NCI-H524 treated with DMSO at 0.1 percent for 48 hours (cell line): ENCODE measurements at places on chromosomes 16 and 17.

GRCh38 chr16:50645563-50646220 is 35.4 kb downstream of the SNX20 start:
- no peak for DNase-seq

DNA sequence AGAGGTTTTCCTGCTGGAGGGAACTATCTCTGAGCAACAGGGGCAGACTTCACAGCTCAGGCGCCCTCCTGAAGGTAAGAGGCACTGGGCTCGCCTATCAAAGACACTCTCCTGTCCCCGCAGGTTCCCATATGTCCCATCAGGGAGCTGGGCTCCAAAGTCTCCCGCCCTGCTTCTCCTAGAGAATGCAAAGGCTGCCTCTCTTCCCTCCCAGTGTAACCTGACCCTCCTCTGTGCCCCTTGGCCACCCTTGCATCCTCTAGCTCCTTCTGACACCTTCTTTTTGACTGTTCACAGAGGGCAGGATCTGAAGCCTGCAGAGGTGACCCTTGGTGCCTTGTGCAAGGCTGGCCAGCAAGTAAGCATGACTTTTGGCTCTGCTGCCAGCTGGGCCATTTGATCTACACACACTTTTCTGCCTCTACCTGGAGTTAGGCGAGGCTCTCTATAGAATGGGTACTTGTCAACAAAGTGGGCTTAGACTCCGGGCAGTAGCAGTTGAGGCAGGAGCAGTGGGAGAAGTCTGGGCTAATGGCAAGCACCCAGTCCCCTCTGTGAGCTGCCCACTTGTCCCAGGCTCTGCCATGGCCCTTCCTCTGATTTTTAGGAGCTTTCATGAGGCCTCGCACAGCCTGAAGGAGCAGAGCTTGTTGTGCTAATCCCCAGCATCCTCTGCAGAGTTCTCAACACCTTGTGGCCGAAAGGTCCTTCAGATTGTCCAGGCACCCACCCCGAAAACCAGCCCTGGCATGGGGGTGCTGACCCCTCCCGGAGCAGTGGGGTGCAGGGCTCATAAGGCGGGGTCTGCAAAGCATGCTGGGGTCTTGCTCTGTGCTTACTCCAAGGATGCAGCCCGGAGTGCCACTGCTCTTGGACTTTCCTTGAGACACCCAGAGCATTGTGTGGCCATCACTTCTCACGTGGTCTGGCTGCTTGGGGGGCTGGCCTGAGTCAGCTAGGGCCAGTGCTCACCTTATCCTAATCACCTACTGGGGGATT is 122.9 kb downstream of the METRNL start:
- no peak for DNase-seq

GRCh38 chr16:30902029-30902972 is 5.9 kb downstream of the CTF1 start:
- DNase-seq = no peak

- DNase-seq = no peak
These were observed 6.5 kb downstream of the LGALS3BP start for GRCh38 chr17:78973196-78973595.

- DNase-seq = no peak
These were observed 29.8 kb downstream of the ANKRD40 start for GRCh38 chr17:50677851-50678375.

- DNase-seq = no peak
These were observed 14.5 kb upstream of the FOXF1 start for GRCh38 chr16:86495756-86496261.

- DNase-seq = no peak
These were observed 201.6 kb upstream of the SOX9 start for GRCh38 chr17:71919186-71919585.

GRCh38 chr17:7183433-7184090 is 4.4 kb upstream of the ASGR1 start:
- DNase-seq = no peak

DNA sequence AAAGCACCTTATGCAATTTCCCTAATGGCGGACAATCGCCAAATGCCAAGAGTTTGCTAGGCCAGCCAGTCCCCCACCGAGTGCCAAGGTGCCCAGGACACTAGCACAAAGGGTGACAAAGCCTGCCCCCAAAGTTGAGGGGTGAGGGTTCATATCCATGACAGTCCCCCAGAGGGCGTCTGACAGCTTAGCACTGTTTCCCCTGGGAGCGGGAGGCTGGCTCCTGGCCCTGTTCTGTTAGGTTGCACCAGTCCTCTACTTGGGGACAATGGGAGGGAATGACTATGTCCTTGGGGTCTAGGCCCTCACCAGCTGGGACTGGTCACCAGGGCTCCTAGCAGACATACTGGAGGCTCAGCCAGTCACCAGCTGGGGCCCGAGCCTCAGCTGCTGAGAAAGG is 66.9 kb downstream of the MYO18A start:
- no peak for DNase-seq

- DNase-seq = no peak
These were observed 11.9 kb downstream of the DNAAF8 start for GRCh38 chr16:4746215-4746614.

- DNase-seq = no peak
These were observed 43.6 kb downstream of the RPA1 start for GRCh38 chr17:1873418-1873817.

DNA sequence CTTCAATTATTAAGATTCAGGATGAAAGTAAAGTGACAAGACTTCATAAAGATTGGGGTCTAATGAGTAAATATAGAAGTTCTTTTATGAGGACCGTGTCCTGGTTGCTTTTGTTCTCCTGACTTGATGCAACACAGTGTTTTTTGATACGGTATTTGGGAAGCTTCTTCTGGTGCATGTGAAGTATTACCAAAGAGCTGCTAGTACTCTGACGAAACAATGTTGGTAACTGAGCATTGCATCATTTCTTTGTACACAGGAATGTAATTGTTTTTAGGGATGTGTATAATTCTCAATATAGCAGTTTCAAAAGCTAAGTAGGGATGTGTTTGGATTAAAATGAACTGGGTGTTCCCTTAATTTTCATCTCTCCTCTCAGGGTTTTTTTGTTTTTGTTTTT is 15.9 kb downstream of the KPNB1 start:
- no peak for DNase-seq

GRCh38 chr16:8512941-8513624 is 77.2 kb downstream of the TMEM114 start:
- no peak for DNase-seq

DNA sequence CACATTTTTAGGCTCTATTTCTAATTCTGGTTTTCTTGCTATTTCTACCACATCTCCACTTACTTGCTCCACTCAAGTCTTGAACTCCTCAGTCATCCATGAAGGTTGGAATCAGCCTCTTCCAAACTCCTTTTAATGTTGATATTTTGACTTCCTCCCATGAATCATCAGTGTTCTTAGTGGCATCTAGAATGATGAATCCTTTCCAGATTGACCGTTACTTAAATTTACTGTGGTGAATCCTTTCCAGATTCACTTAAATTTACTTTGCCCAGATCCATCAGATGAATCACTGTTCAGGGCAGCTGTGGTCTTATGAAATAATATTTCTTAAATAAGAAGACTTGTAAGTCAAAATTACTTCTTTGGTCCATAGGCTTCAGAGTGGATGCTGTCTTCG is 32.4 kb downstream of the CLTC start:
- no peak for DNase-seq
